ENCODE measurements at places on chromosomes 3 and 15.

DNA sequence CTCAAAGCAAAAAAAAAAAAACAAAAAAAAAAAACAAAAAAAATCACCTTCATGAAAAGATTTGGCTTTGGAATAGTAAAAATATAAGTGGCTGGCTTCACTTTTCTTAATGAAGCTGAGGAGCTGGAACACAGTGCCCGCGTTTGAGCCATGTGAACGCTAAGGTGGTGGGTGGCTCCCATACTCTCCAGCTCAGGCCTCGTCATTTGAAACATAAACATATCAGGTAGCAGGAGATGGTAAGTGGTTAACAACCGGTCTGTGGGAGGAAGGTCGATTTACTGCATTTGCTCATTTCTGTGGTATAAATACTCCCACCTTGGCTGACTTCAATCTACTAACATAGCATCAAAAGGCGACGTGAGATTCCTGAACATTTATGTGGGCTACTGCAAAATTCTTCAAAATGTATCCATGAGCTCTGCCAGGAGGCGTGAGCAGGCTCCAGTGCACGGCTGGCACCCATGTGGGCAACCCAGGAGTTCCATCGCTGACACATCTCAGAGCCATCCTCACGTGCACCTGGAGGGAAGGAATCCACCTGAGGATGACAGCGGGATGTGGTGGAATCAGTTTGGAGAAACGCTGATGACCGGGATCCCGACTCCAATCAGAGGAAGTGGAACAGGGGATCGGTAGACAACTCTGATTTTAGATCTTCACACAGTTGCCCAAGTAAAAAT, 157.6 kb downstream of the ATP10A start:
- DNase-seq, result no peak

DNA sequence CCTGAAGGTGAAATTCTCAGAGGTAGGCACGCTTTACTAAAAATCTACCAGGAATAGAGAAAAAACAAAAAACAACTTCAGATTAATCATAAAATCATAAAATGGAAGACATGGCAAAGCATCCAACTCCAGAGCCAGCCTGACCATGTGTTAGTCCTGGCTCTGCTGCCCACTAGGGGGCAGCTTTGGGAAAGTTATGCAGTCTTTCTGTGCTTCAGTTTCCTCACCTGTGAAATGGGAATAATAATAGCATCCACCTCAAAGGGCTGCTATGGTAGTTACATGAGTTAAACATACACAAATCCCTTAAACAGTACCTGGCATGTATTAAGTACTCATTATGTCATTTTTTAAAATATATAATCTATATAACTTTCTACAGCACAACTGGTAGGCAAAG, 52.3 kb downstream of the WNT5A start:
- DNase-seq, result no peak

DNA sequence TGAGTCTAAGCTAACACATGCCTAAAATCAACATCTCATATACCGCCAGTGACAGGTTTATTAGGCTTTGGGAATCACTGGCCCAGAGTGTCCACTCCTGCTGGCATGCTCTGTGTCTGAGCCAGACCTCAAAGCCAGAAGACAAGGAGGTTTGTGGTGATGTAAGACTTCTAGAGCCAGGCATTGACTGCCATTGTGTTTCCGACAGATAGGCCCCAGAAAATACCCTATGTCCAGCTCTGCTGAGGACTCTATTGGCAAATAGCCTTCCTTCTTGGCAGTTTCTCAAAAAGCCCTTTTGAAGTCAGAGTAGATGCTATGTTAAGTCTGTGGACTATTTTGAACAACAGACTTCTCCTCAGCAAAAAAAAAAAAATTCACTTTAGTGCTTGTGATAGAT, 181.9 kb upstream of the UBE2E1 start:
- DNase-seq, result no peak

- DNase-seq, result peak; percentile 12
Observed at GRCh38 chr3:42025370-42026138, 63.7 kb upstream of the ULK4 start.

DNA sequence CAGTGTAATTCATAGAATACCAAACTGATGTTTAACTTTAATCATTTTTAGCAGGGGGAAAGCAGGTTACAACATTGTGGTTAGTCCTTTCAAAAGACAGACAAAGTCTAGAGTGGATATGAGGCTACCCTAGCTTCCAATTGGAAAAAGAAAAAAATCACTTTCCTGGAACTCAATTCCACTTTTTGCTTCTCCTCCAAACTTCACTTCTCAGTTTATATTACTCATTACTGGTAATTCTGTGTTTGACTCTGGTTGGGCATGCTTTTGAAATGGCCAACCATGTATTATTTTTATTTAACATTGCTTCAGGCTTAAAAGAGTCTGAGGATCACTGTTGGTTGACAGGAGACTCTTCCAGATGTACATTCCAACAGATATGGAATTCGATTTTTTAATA, 84.8 kb downstream of the RAP2B start:
- no peak for DNase-seq

DNA sequence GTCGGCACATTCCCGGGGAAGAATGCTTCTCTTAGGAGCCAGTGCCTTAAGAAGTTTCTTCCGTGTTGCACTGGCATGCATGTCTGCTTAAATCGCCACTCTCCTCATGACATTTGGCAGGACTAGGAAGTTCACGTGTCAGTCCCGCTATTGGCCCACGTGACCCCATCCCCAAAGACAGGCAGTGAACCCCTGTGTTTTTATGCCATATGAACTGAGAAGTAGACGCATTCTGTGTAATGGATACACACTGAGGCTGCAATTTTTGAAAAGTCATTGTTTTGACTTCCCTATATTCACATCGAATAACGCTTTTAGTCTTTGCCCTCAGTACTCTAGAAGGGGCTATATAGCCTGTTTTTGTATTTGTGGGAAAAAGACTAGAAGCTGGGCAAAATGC, 125.6 kb upstream of the TBL1XR1 start:
- no peak for DNase-seq

DNA sequence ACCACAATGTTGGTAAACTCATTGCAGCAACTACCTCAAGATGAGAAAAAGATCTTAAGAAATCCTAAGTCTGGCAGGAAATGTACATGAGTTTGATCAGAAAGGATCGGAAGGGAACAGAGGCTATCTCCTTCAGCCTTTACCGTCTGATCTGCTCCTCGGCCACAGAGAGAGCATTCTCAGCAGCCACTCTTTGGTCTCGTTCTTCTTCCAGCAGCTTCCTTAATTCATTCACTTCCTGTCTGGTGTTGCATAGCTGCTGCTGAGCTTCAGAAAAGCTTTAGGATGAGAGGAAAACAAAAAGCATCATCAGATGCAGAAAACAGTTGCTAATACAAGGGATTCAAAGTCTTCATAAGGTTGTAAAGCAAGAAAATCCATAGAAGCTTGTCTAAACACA, 6.6 kb upstream of the HCLS1 start:
- no peak for DNase-seq

- DNase-seq, result no peak
Observed at GRCh38 chr15:101492766-101493692, 3.5 kb upstream of the PCSK6 start.

GRCh38 chr3:40465456-40465855, 8.3 kb downstream of the RPL14 start:
- DNase-seq, result no peak

- no peak for DNase-seq
Observed at GRCh38 chr3:196686436-196686835, 25.6 kb downstream of the CEP19 start.

DNA sequence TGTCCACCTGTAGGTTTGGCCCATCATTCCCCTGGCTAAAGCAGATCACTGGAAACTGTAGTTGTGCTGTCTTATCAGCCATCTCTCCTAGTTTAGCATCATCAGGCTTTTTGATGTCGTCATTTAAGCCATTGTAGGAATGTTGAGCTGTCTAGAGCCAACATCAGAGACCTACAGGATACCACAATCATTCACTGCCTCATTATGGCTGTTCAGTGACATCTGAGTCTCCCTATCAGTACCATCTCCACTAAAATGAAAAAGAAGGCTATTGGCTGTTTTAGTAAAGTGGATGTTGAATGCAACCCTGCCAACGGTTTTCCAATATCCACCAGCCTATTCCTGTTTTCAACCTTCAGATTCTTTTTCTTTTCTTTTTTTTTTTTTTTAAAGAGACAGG, 29.2 kb downstream of the RLBP1 start:
- DNase-seq, result no peak

GRCh38 chr3:129211772-129212171, 28.1 kb upstream of the CNBP start:
- DNase-seq, result no peak

DNA sequence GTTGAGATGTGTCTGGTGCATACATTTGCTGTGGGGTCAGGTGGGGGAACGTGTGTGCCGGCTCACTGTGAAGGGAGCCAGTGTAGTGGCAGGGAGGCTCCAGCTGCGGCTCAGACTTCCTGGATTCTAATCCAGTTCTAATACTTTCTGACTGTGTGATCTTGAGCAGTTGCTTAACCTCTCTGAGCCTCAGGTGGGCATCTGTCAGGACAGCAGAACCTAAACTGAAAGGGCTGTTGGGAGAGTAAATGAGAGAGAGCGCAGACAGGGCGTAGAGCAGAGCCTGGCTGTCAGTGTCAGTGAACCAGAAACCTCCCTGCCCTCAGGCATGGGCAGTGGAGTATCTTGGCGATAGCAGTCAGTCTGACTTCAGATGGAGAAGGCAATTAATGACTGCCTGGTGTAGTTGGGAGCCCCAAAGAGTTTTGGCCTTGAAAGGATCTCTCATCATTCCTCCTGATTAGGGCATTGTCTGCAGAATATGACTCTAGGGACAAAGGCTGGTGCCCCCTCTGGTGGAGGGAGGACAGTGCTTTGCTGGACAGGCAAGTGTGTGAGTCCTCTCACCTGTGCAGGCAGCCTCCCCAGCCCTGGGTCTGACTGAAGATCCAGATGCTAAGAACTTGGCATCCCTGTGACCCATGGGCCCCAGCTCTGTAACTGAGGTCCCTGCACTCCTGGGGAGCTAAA, 9.6 kb downstream of the KBTBD13 start:
- no peak for DNase-seq

DNA sequence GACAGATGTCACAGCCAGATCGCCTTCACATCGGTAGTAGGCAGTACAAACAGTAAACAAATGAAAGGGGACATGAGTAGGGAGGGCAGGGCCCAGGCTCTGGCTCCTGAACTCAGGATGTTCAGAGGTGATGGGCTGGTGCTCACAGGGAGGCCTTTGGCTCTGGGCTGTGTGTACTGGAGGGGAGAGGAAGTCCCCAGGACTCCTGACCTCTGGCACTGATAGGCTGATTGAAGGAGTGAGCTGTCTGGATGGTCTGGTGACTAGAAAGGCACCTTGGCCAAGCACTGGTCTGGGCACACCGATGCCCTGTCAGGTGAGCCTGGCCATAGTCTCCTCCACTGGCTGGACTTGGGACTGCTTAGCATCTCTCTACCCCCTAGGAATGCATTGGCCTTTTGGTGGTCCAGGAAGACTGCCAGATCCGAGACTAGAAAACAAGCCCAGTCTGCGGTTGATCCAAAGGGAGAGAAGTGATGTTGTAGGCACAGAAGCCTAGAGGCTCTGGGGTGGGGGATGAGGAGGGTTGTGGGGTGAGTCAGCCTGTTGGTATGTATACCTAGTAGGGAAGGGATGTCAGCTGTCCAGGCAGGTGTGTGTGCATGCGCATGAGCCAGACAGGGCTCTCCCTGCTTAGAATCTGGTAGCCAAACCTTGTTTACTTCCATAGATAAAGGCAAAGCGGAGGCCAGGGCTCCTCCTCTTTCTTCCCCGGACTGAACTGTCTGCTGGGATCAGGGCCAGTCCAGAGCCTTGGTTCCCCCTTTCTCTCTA, 1.9 kb downstream of the SPINT1 start:
- no peak for DNase-seq

- DNase-seq, result no peak
Observed at GRCh38 chr3:112617285-112617684, 23.7 kb downstream of the CCDC80 start.

GRCh38 chr3:171399842-171400241, 60.4 kb downstream of the TNIK start:
- no peak for DNase-seq

GRCh38 chr3:147215660-147216059, 190.7 kb downstream of the ZIC4 start:
- DNase-seq, result no peak

DNA sequence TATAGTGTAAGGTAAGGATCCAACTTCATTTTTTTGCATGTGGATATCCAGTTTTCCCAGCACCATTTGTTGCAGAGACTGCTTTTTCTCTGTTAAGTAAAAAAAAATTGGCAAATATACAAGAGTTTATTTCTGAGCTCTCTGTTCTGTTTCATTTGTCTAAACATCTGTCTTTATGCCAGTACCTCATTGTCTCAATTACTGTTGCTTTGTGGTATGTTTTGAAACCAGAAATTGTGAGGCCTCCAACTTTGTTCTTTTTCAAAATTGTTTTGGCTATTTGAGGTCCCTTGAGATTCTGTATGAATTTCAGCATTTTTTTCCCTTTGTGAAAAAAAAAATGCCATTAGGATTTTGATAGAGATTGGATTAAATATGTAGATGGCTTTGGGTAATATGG, 150.5 kb downstream of the MINAR1 start:
- DNase-seq, result no peak

DNA sequence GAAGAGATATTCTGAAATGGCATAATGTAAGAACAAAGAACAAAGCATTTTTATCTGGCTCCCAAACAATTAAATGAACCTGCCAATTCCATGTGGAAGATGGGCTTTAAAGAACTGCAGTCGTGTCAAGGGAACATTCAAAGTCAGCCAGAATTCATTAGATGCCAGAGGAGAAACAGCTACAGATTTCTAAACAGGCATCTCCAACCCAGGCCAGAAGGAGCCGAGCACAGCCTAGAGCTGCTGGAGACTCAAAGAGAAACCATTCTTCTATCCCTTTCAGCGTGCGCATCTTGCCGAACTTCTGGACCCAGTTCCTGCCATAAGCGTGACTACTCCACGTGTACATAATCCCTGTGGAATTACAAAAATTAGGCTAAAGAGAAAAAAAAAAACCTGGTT, 60.4 kb downstream of the MB21D2 start:
- no peak for DNase-seq

DNA sequence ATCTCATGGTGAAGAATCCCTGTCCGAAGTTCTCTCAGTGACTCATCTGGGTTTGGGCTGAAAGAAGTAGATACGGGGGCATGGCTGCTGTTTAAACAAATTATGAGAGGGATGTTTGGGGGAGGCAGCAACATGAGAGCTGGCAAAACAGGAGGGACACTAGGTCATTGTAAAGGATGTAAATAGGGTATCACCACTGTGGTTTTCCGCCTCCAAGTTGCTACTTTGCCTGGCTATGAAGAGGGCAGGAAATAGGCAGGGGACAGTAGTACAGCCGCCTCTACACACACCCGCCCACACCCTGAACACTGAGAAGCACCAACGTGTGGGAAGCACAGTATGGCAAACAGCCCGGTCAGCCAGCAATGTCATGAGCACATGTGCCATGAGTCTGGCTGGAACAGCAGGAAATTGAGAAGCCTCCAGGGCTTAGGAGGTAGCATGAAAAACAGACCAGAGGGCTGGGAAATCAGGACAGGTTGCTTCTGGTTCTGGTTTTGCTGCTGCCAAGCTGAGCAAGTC, 17.1 kb downstream of the HEXA start:
- no peak for DNase-seq

GRCh38 chr15:57611938-57612337, 20.2 kb downstream of the MYZAP start:
- no peak for DNase-seq

All from stimulated activated CD4-positive, alpha-beta T cell treated with anti-CD3 and anti-CD28 coated beads, Interleukin-1b, Interleukin-23, amount 100 ng/mL, for 4 hours (primary cell).